ENCODE measurements at places on chromosomes 6 and 20.

DNA sequence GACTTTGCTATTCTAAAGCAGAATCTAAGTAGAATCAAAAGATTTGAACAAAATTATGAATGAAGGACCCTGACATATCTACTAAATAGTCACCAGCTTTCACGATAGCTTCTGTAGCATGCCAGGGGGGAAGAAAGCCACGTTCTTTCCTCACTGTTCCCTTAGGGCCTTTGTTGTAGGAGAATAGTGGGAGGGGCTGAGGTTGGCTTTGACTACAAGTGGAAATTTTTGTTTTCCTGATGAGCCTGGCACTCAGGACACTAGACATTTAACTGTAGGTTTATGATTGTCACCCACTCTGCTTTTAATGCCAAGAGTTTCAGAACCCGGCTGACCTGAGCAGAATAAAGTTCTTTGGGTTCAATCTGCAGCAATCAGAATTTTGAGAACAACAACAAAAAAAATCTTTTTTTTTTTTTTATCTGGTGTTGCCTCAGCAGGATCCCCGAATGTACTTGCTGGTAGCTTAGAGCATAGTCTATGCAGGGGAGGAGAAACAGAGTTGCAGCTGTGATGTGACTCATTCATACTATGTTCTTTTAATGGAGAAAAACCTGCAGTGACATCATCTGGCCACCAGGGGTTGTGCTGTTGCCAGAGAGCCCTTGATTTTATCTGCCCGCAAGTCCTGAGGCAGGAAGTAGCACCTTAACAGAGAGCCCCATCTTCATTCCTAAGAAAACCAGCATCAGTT is 38.5 kb downstream of the TPD52L1 start:
- DNase-seq = peak; percentile 31

DNA sequence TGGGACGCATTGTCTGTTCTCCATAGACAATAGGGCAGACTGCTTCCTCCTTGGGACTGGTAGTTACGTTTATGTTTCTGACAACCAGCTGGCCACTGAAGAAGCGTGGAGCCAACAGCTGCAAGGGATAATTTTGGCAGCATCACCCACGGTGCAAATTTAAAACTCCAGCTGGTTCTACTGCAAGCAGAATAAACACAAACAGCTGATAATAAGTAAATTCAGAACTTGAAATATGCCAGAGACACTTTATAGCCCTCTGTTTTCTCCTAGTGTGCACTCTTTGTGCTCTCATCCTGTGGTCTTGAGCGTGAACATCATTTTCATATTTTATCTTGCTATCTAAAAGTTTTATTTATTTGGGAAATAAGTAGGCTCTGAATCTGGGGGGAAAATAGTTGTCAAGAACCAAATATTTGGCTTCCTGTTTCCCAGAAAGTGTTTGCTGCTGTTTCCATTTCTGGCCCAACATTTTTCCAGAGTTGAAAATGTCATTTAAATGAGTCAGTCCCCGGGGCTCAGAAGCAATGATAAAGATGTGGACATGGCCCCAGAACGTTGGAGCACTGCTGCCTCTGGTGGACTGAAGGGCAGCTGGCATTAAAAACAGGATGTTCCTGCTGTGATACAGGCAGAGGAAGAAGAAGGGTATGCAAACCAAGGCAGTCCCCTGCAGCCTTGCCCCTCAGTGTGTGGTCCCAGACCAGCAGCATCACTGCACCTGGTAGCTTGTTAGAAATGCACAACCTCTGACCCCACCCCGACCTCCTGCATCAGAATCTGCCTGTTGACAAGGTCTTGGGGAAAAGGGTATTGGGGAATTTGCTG is 12.5 kb upstream of the THBD start:
- DNase-seq = no peak

- no peak for DNase-seq
These were observed 15.2 kb upstream of the TAGAP start for GRCh38 chr6:159059885-159060506.

DNA sequence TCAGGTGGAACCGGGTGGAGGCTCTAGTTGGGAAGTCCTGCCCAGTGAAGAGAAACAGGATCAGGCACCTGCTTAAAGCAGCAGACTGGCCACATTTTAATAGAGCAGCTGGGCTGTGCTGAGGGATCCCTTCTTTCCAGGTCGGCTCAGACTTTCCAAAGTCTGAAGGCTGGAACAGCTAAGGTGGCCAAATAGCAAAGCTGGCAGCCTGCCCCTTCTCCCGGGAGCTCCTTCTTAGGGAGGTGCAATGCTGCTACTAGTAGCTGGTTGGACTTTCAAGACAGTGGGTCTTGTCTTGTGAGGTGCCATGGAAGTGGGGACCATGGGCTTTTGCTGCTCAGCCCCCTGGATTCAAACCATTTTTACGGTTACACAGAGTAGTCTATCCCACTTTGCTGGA is 30.7 kb upstream of the CST5 start:
- DNase-seq = no peak

DNA sequence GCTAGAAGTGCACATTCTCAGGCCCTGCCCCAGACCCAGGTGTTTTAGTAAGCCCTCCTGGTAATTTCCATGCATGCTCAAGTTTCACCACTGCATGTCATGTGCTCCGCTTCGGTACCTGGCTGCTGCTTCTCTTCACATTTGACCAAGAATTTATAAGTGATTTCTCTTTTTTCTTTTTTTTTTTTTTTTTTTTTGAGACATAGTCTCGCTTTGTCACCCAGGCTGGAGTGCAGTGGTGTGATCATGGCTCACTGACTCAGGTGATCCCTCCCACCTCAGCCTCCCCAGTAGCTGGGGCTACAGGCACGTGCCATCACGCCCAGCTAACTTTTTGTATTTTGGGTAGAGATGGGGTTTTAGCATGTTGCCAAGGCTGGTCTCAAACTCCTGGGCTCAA is 16.0 kb downstream of the TM9SF4 start:
- no peak for DNase-seq

DNA sequence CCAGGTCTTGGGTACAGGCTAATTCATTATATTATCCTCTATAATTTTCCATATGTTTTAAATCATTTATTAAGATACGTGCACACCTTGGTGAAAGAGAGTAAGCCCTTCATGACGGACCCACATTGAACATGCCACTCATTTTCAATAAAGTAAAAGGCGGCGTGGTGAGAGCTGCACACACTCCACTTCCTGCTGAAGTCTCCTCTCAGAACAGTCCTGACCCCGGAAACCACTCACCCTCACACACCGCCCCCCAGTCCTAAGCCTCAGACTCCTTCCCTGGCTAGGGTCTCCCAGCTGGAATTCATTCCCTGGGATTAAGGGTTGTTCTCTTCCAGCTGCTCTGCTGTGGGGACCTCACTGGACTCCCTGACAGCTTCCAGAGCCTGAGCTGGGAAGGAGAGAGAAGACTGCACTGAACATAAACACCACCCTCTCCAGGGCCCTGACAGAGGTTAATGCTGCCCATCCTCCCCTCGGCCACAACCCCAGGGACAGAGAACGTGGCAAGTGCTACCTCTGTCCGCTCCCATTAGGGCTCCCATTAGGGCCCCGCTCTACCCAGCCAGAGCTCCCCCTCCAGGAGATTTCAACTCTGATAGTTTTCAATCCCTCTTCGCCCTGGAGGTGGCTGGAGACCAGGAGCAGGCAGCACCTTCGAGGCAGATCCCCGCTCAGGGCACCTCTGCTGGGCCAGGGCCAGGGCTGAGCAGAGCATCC is 24.8 kb downstream of the GRM4 start:
- DNase-seq = no peak
